ENCODE measurements at places on chromosomes 16 and 17.

DNA sequence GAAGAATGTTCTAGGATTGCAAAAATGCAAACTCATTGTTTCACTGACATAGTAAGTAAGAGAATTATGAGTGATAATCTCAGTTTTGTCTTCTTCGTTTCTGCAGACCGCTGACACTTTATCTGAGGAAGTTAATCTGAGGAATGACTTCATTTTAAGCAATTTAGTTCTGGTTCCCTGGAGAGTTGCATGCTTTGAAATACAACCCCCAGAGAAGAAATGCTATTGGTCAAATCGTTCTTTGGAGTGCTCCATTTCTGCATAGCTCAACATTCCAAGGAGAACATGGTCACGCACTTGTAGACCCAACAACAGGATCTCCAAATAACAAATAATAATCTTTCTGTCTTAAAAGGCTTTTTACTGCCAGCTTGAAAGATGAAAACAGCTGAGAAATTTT lies 427.1 kb downstream of the GRIN2A start:
- DNase-seq = no peak

DNA sequence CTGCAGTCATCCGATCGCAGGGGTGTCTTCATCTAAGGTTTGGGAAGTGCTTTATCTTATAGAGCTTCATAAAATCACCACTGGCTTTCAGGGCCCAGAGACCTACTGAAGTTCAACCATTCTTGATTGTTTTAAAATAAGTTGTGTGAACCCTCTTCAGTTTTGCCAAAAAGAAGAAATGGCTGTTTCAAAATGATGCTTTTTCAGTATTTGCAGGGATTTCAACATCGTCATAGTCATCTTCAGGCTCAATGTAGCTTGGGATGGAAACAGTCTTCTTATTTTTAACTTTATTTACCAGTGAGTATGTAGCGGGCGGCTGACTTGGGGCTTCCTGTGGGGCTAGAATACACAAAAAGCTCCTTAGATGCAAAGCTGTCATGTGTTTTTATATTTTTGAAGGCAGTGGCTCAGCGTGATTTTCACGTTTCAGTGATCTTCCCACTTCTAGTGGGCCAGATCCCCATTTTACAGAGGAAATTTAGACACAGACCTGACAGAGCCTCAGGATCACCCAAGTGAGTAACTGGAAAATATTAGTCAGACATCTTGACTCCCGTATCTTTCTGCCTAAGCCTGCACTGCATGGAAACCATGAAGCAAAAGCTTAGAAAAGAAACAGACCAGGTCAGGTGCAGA lies 19.1 kb upstream of the ZNF594 start:
- no peak for DNase-seq

- DNase-seq = no peak
Measured at GRCh38 chr16:83854420-83854819, 44.5 kb upstream of the MLYCD start.

DNA sequence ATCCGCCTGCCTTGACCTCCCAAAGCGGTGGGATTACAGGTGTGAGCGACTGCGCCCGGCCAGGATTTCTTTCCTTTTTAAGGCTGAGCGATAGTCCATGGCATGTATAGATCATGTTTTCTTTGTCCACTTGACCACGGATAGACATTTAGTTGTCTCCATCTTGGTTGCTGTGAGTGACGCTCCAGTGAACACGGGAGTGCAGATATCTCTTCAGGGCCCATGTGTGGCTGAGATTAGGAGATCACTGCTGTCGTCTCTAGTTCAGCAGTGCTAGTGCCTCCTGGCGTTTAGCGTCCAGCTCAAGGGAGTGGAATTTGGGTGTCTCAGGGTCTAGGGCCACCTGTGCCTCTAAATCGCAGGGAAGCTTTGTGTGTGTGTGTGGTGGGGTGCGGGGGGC lies 41.5 kb downstream of the ABCC1 start:
- no peak for DNase-seq

DNA sequence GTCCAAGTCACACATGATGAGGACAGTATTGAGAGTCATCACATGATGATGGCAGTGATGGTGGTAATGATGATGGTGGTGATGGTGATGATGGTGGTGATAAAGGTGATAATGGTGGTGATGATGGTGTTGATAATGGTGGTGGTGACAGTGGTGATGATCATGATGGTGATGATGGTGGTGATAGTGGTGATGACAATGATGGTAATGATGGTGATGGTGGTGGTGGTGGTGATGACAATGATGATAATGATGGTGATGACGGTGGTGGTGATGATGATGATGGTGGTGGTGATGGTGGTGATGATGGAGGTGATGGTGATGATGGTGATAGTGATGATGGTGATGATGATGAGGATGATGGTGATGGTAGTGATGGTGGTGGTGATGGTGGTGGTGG lies 190.2 kb upstream of the ZNF469 start:
- no peak for DNase-seq

- DNase-seq = no peak
Measured at GRCh38 chr17:3794557-3795389, 6.2 kb downstream of the ITGAE start.

DNA sequence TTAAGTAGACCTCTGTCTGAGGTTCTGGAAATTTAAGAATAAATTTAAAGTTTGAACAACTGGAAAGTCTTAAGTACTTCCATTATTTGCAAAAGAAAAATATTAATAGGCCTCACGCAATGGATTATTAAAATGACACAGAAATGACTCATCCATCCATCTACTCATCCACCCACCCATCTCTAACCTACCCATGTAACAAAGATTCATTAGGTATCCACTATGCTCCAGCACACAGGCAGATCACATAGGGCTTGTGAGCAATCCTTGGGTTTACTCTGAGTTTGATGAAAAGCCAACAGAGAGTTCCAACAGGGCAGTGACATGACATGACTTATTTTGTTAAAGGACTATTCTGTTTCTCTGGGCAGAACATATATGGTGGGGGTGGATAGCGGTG lies 93.3 kb downstream of the HELZ start:
- no peak for DNase-seq

DNA sequence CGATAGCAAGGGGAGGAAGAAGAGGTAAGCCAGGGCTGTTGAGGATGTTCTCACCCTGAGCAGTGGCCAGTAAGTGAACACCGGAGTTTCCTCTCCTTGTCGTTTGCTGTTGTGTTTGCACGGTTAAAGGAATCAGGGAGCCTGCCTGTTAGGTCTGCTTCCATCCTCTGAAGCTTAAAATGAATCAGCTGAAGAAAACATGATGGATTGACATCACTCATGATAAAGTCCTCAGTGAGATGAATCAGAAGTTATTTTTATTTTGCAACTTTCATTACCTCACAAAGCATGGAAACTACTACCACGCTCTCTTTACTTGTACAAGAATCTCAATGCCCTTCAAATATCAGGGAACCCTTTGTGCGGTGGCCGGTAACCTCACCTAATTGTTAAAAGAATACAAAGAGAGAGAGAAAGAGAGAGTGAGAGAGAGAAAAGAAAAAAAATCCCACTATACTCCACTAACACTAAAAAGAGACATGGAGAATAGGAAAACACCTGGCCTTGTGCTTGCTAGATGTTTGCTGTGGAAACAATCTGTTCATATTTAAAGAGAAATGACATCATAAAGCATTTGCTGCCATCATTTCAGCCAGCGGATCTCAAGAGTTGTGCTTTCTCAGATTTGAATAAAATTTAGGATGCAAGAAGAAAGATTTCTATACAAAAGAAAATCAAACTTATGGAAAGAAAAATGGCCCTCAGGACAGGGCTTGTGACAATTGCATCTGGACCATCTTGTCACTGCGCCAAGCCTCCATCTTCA lies 441.6 kb upstream of the SALL1 start:
- peak; percentile 44 for DNase-seq

- no peak for DNase-seq
Measured at GRCh38 chr16:17258848-17259713, 211.7 kb downstream of the XYLT1 start.

- DNase-seq = no peak
Measured at GRCh38 chr17:36506249-36506826, 19.9 kb downstream of the ZNHIT3 start.

DNA sequence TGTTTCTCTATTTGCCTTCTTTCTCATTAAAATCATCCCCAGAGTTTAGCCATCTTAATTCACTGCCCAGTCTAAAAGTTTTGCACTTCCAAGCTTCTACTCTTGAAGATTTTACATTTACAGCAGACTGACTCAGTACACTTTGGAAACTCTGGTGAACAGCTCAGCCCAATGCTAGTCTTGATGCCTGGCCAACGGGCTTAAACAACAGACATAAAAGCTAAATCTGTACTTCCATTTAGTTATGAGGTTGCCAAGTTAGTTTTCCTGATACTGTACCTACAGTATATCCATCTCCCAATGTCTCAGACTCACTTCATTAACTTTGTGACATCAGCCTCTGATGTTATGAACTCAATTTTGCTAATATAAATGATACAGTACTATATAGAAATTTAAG lies 891.8 kb upstream of the SOX9 start:
- no peak for DNase-seq

DNA sequence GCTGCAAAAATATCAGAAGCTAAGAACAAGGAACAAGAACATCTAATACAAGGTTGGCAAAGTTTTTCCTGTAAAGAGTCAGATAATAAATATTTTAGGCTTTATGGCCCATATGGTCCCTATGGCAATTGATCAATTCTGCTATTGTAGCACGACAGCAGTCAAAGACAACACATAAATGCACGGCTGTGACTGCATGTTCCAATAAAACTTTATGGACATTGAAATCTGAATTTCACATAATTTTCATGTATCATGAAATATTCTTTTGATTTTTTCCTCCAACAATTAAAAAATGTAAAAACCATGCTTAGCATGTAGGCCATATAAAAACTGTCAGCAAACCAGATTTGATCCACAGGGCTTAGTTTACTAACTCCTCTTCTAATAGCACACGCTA lies 10.5 kb upstream of the RNF43 start:
- DNase-seq = no peak

DNA sequence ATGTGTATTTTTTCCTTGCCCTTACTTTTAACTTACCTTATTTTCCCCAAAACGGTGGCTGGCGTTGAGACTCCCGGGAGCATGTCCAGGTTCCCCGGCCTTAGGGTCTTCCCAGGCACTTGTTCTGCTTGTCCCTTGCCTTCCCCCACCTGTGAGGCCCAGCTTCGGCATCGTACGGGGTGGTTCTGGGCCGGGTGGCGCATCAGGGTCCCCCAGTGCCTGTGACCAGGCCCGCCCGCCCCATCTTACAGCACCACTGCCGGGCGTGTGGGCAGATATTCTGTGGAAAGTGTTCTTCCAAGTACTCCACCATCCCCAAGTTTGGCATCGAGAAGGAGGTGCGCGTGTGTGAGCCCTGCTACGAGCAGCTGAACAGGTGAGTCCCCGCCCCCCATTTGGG lies 7.4 kb downstream of the HGS start:
- no peak for DNase-seq

GRCh38 chr16:56151621-56152020 lies 39.7 kb upstream of the GNAO1 start:
- no peak for DNase-seq

- DNase-seq = no peak
Measured at GRCh38 chr17:7222093-7222971, 2.6 kb downstream of the ACADVL start.

DNA sequence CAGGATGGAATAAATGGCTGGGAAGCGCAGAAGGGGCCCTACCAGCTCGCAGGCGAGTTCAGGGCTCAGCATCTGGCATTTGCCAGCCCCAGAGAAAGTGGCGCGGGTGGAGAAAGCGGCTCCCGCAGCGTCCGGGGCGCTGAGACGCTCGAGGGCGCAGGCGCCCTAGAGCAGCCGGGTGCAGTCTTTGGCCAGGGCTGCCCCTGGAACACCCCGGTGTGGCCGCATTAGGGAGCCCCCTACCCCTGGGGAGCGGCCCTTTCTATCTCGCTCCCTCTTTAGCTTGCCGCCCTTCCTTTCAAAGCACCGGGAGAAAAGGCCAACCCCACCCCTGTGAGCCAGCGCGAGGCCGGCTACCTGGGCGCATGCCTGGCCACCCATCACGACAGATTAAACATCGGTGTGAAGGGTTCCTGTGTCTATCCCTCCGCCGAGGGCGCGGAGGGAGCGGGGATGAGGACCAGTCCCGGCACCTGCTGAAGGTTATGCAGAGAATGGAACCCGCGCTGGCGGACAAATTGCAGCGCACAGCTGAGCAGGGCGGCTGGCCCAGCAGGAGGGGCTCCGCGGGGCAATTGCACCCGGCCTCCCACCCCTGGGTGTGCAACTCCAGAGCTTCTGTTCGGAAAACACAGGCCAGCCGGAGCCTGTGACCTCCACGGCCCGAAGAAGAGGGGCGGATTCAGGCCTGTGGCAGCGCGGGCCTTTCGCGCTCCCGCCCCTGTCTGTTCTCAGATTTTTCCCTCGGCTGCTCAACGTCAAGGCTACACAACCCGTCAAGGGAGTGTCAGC lies 15.6 kb upstream of the FOXF1 start:
- no peak for DNase-seq

DNA sequence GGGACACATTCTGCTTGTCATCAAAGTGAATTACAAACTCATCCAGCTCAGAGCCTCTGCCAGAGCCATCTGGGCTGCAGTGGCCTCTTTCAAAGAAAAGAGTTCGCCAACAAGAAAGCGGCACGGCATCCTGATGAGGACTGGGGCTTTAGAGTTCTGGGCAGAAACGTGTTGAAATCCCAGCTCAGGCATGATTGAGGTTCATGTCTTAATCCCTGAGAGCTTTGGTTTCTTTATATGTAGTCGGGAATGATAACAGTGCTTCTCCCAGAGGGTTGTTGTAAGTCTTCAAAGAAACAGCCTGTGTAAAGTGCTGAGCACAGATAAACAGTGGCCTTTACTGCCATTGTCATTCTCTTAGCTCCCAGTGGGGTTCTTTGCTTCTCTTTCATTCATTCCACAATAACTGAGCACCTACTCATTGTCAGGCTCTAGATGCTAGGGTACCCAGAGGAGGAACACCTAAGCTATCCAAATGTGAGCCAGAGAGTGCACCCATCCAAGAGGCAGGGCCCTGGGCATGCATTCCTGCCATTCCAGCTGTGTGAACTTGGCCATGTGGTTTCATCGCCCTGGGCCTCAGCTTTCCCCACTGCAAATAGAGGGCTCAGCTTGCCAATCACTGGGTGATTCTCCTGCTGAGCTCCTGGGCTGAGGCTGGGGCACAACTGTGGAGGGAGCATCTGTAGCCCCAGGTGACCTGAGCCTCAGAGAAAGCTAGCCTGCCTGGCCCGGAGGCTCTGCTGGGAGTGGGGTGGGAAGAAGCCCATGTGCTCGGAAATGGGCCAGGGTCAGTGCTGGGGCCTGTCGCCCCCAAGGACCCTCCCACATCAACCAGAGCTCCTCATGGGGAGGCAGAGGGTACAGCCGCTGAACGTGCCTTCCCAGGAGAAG lies 38.3 kb upstream of the CRHR1 start:
- no peak for DNase-seq

DNA sequence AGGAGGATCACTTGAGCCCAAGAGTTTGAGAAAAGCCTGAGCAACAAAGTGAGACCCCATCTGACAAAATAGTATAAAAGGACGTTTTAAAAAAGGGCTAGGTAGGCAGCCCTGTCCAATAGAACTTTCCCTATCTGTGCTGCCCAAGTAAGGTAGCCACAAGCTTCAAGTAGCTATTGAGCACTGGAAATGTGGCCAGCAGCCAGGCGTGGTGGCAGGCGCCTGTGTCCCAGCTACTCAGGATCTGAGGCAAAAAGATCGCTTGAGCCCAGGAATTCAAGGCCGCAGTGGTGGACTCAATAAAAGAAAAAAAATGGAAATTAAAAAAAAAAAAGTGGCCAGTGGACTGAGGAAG lies 1.5 kb upstream of the NQO1 start:
- DNase-seq = no peak

Measured in NCI-H1694 (cell line).